NT2/D1 (cell line): ENCODE measurements at places on chromosomes 3 and 15.

- DNase-seq = no peak
Observed at GRCh38 chr15:55407498-55408011, 604 bp downstream of the CCPG1 start.

DNA sequence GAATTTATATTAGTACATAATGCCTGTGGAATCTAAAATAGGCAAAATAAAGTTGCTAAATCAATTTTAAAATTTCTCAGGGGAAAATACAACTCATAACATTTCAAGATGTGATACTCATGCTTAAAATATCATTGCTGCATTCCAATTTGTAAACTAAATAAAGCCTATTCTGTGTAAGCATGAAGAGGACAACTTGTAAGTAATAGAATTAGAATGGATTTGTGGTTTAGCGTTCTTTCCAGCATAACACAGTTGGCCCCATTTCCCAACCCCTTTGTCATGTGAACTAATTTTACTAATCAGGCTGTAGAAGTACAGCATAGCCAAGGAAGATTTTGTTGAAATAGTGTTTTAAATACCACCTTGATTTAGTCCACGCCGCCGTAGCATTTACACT is 437.2 kb downstream of the SI start:
- no peak for DNase-seq

DNA sequence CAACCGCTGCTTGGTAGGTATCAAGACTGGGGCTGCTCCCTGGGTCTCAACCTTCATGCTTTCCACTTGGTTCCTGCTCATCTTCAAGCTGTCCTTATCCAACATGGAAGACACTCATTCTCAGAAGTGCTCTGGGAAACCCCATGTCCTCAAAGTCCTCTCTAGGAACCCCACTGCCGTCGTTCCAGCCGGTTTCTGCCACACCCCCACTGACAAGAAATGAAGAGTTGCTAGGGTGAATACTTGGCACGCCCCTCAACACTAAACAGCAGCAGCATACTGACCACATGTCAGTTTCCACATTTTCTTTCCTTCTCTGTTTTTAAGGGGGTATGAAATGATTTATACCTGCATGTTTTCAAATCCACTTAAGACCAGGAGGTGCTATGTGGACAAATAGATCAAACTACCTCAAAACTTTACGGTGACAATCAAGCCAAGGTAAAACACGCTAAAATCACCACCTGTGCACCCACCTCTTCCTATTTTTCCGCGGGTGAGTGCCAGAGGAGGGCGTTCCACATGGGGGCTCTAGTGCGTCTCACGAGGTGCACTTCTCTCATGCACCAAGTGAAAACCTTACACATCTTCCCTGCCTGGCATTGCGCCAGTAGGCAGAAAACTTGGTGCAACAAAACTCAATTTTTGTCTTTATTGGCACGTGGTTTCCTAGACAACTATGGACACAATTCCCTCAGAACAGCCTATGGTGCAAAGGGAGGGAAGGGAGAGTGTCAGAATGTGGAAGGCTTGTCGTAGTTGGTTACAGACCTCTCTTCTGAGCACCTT is 125.1 kb downstream of the TJP1 start:
- no peak for DNase-seq

DNA sequence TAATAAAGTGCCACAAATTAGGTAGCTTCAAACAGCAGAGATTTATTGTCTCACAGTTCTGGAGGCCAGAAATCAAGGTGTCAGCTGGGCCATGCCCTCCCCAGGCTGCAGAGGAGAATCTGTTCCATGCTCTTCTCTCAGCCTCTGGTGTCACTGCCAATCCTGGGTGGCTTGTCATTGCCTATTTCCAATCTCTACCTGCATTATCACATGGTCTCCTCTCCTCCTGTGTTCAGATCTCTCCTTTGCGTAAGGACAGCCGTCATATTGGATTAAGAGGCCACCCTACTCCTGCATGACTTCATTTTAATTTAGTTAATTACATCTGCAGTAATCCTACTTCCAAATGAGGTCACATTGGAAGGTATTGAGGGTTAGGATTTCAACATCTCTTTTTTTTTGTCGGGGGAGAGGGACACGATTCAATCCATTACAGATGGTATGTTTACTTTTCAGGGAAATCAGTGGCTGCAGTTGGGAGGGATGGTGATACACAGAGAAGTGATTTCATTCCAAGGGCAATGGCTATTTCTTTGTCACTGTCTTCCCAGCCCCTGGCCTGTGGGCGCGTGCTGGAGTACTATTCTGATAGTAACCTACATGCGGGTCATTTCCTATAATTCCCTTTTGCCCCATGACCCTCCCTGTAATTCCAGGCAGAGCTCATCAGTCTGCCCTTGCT is 169.4 kb downstream of the MINAR1 start:
- no peak for DNase-seq

GRCh38 chr15:48020166-48020565 is 100.6 kb upstream of the SLC24A5 start:
- no peak for DNase-seq

GRCh38 chr3:107825556-107825955 is 265.3 kb downstream of the CD47 start:
- DNase-seq = no peak

DNA sequence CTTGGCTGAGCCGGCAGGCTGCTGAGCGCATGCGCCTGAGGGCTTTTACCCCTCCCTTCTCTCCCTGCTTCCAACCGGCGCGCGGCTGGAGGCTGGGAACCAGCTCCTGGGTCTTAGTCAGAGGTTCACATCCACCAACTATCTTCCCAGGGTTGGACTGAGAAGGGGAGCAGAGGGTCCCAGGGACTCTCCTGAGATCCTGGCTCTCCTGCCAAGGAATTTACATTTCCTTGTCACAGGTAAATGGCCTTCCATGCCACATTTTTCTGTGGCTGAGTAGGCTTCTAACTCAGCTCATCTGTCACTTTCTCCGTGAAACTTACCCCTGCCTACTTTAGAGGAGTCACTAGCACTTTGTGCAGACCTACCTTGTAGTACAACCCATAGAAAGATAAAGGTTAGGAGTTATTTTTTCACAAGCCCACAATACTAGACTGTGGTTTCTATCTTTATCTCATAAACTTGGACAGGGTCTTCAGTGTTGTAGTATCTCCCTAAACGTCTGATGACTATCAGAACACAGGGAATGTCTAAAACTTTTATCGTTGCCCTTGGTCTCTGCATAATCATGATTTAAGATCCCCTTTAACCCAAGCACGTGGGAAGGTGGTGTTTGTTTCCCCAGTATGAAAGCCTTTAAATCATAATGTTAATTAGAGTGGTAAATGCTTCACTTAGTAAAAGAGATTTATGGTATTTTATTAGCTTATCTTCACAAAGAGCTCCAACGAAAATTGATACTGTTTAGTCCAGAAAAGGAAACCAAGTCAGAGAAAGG is 638 bp upstream of the TBC1D5 start:
- DNase-seq = no peak

DNA sequence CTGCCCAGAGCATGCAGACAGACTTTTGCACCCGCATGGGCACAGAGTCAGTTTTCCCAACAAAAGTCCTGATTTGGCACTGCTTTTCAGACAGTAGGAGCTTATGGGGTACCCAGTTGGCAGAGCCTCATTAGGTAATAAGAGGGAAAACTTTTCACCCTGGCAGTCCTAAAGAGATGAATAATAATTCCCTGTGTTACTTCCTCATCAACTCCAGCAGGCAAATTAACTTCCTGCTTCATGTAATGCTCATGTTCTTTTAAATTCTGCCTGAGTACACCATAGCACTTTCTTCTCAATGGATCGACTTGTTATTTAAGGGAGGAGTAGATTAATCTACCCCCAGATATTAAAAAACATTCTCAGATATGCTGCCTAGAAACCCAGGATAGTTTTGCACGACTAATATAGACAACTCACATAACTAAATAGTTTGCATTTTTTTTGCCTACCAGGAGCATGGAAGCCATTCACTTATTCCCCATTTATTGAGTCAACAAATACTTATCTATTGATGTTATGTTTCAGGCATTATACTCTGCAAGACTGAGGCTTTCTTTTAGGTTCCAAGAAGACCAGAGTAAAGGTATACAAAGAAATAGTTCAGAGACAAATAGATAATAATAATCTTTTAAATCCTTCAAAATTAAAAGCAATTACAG is 214.5 kb downstream of the KCNMB2 start:
- DNase-seq = no peak

GRCh38 chr3:166123576-166123975 is 286.4 kb upstream of the BCHE start:
- DNase-seq = no peak

GRCh38 chr15:85044251-85044853 is 62.7 kb downstream of the PDE8A start:
- peak; percentile 57 for DNase-seq

DNA sequence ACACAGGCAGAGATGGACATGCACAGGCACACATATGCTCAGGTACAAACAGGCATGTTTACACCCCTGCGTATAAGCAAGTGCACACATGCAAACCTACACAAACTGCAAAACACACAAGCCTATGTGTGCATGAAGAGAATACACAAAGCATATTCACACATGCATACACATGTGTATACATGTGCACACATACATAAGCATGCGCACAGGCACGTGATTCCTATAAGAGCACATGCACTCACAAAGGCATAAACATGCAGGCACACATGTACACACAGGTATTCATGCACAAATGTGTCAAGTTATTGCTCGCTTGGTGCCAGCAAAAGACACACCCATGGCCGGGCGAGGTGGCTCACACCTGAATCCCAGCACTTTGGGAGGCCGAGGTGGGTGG is 1.4 kb upstream of the GNAT1 start:
- DNase-seq = no peak

DNA sequence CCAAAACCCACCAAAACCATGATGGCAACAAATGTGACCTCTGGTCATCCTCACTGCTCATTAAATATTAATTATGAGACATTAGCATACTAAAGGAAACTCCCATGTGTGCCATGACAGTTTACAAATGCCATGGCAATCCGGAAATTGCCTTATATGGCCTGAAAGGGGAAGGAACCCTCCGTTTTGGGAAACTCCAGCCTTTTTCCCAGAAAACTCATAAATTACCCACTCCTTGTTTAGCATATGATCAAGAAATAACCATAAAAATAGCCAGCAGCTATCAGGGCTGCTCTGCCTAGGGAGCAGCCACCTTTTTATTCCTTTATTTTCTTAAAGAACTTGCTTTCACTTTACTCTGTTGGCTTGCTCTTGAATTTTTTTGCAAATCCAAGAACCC is 992.7 kb downstream of the NTRK3 start:
- DNase-seq = no peak

- DNase-seq = no peak
Observed at GRCh38 chr3:116256843-116257485, 188.3 kb downstream of the LSAMP start.

DNA sequence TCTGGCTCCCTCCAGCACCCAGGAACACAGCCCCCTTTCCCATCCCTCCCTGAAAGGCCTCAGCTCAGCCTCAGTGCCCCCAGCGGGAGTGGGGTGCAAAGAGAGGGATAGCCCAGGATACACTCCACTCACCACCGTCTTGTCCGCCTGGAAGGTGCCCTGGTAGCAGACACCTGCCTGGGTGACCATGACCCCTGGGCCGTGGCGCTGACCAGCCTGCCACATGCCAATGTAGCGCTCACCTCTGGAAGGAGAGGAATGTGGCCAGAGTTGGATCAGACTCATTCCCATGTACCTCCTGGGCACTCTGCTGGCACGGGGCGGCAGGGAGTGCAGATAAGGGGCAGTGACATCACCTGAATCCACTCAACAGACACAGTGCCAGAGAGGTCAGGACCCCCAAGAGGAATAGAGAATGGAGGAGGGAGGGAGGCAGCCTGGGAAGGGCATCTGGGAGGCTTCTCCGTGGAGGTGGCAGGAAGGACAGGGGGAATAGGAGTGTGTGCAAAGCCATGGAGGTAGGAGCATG is 13.1 kb downstream of the ALS2CL start:
- DNase-seq = no peak

DNA sequence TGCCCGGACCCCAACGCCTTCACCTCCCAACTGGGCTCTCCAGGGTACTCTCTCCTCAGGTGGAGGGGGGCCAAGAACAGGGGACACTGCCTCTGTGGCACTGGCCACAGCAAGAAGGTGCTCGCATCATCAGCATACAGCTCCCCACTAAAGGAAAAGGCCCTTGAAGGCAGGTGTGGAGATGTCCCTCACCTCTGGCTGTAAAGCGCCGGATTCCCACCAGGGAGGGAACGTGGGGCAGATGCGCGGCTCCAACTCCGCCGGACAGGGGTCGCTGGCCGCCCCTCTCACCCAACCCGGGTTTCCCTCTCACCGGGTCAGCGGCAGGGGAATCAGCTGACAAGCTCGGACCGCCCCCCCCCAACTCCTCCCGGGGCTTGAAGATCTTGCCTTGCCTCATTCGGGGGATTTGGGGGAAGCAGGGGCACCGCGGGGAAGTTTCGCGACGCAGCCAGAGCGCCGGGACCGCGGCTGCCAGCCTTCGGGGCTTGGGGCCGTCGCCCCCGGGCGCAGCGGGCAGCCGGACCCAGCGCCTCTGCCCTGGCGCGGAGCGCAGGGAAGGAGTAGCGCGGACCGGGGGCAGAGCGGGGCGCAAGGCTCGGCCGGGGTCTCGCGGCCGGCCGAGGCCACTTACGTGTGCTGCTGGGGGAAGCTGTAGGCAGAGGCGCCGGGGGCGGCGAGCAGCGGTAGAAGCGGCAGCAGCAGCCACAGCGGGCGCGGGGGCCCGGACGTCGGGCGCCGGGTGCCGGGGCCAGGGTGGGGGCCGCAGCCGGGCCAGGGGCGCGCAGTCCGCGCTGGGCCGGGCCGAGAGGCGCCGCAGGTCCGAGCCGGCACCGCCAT is 630 bp downstream of the CACNA2D2 start:
- no peak for DNase-seq

- DNase-seq = no peak
Observed at GRCh38 chr15:39885099-39885777, 34.8 kb downstream of the GPR176 start.

- DNase-seq = no peak
Observed at GRCh38 chr3:49930168-49930690, 618 bp upstream of the MON1A start.

- DNase-seq = no peak
Observed at GRCh38 chr3:134815519-134815918, 20.5 kb downstream of the EPHB1 start.

DNA sequence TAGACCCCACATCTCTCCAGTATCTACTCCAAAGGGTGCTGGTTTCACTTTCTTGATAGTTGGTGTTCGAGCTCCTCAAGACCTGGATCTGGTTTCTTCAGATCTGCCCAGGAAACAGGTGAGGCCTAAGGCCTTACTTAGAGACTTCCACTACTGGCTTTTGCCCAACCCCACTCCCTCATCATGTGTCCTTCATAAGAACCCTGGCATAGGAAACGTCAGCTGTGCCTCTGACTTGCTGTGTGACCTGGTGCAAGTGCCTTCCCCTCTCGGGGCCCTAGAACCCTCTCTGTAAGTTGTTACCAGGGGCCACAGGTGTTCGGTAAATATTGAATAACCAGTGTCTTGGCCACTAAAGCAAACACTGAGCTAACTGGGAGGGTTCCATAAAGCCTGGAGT is 3.9 kb downstream of the OXTR start:
- no peak for DNase-seq

DNA sequence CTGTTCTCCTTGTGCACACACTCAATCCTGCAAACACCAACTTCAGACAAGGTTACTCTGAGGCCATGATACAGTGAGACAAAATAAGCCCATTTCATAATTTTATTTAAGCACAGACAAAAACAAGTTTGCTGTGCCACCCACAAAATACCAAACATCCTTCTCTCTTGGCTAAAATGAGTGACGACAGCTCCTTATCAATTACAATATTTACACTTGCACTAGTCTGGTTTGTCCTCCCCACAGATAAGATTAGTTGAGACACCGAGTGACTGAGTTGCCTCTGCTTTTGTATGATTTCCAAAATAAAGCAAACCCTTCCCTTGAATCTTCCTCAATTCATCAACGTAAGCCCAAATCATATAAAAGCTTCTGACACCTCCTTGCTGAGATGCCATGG is 233.5 kb upstream of the ATP10A start:
- no peak for DNase-seq
